Cerebellar cortex (tissue), 1 donor: ENCODE measurements at places on chromosomes 7 and 10.
A peak's percentile ranks its signal among the peaks of the same experiment; 100 is the strongest.

DNA sequence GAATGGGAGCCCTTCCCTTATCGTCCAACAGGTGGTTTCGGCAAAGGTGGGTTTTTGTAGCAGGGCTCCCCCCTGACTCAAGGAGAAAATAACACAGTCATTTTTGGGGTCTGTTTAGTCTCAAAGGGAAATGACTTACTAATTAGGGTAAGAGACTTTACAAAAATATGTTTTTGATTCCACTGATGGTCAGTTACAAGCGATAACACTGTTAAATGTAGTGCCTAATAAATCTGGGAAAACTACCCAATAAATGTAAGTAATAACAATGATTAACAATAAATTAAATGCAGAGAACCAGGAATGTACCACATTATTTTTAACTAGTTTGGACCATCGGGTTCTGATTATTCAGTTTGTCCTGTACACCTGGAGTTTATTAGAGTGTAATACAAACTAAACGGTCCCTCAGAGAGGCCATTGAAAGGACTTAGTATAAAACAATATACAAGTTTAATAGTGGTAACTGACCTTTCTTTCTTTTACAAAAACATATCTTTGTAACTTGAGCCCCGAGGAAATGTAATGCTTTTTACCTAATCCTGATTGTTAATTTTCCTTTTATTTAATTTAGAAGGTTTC is 216.2 kb upstream of the HABP2 start:
- DNase-seq: no peak

DNA sequence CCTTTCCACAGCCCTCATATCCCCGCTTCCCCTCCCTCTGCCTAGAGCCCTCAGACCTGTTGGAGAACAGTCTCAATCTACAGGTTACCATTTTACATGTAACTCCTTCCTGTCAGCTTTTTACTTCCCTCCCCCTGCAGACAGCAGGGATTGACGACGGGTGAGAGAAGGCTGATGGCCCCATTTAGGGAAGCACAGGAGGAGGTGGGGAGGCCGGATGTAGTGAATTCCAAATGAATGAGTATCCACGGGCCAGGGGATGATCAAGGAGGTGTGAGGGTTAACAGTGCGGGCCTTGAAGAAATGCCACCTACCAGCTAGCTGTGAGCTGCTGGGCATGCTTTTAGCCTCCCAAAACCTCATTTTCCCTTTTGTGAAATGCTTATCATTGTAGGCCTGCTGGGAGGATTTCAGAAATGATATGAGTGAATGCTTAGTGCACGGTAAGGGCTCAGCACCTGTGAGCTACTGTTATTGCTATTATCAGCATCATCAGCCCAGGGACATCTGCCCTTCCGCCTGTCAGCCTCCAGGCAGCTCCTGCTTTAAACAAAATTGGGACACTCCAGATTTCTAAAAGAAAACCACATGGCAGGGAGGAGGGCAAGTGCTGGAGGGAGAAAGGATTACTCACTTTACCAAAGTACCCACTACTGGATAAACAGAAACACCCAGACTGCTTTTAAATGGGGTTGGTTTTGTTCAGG is 6.5 kb upstream of the NANOS1 start:
- DNase-seq: no peak

DNA sequence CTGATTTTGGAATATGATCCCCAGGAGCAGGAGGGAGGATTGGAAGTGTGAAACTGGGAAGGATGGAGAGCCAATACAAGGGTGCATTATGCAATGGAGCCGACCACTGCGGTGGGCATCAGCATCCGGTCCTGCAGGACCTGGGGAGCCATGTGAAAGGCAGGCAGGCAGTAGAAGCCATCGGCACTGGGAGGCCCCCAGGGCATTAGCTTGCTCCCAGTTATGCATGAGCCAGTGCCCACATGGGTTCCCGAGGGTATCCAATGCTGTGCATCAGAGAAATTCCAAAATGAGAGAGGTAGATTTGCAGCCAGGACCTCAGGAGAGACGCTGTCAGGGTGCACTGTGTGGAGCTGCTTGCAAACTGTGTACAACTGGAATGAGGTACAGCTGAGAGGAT is 8.7 kb upstream of the KCP start:
- DNase-seq: no peak

GRCh38 chr10:91295346-91295745 is 74.9 kb downstream of the PCGF5 start:
- DNase-seq: no peak

GRCh38 chr7:100670074-100670473 is 3.5 kb upstream of the GNB2 start:
- DNase-seq: no peak

DNA sequence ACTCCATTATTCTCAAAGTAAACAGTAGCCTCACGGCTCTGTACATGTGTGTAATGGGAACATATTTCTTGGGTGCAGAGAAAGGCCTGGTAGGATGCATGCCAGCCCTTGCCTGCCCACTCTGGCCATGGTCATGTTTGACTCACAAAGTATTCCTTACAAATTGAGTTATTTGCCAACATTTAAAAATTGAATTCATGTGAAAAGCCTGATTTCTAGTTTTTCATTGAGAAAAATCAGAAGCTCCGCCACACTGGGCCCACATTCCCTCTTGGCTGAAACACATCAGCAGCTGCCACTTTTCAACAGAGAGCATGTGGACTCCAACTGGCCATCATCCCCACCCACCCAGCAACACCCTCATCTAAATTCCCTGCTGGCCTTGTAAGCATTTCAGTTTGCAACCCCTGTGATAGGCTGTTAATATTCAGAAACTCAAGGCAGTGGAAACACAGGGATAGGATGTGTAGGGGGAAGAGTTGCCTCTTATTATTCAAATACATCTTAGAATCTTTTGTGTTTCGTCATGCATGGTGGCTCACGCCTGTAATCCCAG is 40.9 kb downstream of the CDH23 start:
- peak; percentile 50 for DNase-seq

GRCh38 chr10:119655566-119656001 is 4.4 kb downstream of the BAG3 start:
- peak; percentile 25 for DNase-seq

- no peak for DNase-seq
These were observed 161.2 kb downstream of the GRK5 start for GRCh38 chr10:119368581-119368980.

GRCh38 chr10:117594722-117595121 is 52.2 kb downstream of the EMX2 start:
- no peak for DNase-seq

- DNase-seq: no peak
These were observed 225.3 kb downstream of the KIF20B start for GRCh38 chr10:89926736-89927135.

DNA sequence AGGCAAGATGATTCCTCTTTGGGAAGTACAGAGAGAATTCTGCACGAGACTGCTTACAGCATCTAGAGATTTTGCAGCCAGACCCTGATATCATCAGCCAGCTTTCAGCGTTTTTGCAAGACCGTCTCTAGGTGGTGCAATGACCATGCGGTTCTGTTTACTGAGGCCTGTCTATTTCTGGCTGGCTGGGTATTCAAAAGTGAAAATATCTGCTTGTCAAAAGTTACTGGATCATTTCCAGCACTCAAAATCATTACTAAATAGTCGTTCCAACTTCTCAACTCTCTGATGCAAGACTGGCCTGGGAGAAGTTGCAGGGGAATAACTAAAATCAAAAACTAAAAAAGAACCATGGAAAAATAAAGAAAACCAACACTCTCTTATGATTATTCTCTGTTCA is 240.1 kb downstream of the ELMO1 start:
- peak; percentile 65 for DNase-seq
